ENCODE measurements at places on chromosomes 5 and 9. TPM values are rescaled to one million over a fixed set of nuclear protein-coding genes. Genes with fewer than 3 reads are reported as not detected.

DNA sequence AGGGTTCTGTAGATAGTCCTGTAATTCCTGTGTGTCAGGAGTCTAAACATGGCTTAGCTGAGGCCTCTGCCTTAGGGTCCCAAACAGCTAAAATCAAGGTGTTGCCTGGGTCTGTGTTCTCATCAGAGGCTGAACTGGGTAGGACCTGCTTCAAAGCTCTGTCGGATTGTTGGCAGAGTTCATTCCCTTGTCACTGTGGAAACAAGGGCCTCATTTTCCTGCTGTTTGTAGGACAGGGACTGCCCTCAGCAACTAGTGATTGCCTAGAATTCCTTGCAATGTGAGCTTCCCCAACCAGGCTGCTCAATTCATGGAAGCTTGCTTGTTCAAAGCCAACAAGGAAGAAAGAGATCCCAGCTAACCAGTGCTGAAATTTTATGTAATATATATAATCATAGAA lies 283.2 kb downstream of the DNAH5 start:
- peak; percentile 2 for DNase-seq

Gene SLC34A3
- not detected for polyA plus RNA-seq

GRCh38 chr9:122331523-122331927 lies 39.3 kb upstream of the PTGS1 start:
- no peak for DNase-seq

Gene SYK
- not detected for polyA plus RNA-seq

DNA sequence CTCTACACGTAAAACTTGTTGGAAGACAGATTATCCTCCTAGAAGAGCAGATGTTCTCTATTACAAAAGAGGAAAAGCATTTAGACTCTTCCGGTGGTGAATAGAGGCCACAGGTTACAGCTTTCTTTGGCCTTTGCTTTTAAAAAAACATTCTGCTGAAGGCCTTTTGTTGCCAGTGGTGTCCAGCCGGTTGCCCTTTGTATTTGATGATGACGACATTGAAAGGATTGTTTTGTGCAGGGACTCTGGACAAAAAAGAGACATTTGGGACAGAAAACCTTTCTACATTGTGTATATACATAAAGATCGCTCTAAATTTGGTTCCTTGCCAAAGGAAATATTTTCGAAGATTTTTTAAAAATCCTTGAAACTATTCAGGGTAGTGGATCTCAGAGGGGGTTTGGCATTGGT lies 180.3 kb downstream of the C9orf152 start:
- DNase-seq: peak; percentile 78

DNA sequence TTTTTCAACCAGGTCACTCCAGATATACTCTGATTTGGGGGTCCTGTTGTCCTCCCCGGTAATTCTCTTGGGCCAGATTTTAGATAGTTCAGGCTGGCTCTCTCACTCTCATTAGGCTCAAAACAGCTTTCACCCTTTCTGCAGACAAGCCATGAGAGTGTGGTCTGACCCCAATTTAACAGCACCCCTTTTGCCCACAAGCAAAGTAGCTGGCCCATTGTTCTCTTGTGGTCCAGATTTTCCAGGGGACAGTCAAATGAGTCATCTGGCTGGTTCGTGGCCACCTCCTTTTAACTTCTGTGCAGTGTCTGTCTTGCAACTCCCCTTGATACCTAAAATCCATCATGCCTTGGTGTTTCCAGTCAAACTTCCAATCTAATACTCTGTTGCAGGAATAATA lies 16.5 kb downstream of the BHMT2 start:
- no peak for DNase-seq

Gene TAF11L5
- polyA plus RNA-seq: not detected

DNA sequence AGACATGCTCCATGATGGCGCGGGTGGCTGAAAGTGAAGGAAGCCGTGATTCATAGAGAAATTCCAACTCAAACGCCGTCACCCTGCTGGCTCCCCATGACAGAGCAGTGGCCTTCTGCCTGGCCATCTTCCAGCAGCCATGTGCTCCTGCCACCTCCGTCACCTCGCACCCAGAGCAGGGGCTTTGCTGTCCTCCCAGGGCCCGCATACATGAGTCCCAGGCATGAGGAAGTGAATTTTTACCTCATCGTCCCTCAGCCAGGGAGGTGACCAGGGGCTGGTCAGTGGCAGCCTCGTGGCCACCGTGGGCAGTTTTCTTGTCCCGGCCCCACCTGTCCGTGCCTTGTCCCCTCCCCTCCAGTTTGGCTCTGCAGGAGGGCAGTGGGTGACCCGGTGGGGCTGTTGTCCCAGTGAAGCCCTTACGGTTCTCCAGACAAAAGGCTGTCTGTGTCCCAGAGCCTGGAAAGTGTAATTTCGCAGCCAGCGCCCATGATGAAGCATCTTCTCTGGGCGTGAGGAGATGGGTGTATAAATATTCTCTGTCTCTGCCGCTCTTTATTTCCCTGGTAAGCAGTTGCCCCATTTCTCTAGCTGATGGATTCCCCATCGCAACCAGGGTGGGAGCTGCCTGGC lies 124.0 kb upstream of the LMX1B start:
- no peak for DNase-seq

Gene IFNB1
- polyA plus RNA-seq: not detected

DNA sequence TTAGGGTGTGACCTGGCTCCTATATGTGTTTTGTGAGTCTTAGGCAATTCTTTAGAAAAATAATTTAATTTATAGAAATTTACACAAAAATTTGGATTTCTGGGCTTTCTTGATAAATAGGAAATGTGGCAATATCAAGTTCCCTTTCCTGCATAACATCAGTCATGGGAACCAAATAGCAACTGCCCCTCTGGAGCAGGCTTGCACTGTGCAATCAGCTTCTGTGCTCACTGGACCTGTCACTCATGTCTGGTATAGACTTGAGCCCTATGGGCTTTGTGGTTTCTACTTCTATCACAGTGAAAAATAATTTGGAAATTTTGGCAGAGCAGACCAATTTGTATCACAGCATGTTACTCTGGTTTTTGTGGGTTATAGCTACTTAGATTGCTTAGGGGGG lies 131.7 kb downstream of the ADGRV1 start:
- no peak for DNase-seq

DNA sequence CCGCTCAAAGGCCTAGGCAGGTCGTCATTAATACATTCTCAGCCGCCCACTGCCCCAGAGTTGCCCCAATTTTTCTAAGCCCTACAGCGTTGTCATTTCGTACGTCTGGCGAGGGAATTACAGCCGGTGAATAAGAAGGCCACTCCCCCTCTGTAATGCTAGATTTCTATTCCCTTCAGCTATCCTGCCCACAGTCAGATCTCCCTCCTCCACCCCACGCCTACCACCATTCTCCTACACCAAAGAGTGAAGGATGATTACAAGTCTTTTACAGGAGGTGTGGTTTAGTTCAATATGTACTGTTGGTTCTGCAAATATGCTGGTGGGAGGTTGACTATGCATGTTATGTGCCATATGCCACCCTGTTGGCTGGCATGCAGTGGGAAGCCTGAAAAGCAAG lies 83.7 kb upstream of the SMIM15 start:
- no peak for DNase-seq

GRCh38 chr5:158461240-158461854 lies 602.4 kb upstream of the CLINT1 start:
- DNase-seq: no peak

Gene STPG3
- polyA plus RNA-seq: not detected

Gene TIMD4
- not detected for polyA plus RNA-seq

Measured in IMR-90 (cell line).